Activated T-helper 1 cell treated with anti-CD3 and anti-CD28 coated beads, Interleukin-12 subunit alpha, Interleukin-12 subunit beta, Interleukin-2, Interleukin-4 antibody, amounts not matched to agents 30 ng/mL and 10 ng/mL and 1 ng/mL, durations not matched to agents 14 hours and 24 hours and 36 hours (primary cell): ENCODE measurements at places on chromosomes 12 and 14. TPM values are rescaled to one million over a fixed set of nuclear protein-coding genes. Genes with fewer than 3 reads are reported as not detected.

DNA sequence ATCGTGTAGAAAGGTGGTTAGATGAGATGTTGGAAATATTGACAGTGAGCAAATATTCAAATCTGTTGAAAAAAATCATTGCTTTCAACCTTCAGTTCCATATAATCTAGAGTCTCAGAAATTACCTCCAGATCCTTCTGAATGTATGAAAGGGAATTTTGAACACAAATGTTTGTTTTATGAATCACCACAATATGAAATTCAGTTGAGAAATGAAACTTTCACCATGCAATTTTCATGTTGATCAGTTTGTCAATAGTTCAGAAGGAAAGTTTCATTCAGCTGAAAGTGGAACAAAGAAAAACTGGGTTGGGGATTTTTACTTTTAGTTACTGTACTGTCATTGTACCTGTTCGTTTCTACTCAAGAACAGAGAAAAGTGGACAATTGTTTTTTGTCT lies 953.6 kb downstream of the SLC6A15 start:
- no peak for DNase-seq
- H3K4me1 ChIP-seq: no peaks in the 10 kb centered on the region
- H3K27ac ChIP-seq: no peak overlapping the region
- no peaks in the 10 kb centered on the region for H3K27me3 ChIP-seq

- no peaks in the 10 kb centered on the region for H3K27me3 ChIP-seq
- no peak overlapping the region for H3K4me3 ChIP-seq
- H3K36me3 ChIP-seq: peaks cover 6% of the 10 kb centered on the region
Observed at GRCh38 chr14:49957089-49957852, 64.4 kb downstream of the ARF6 start.

GRCh38 chr14:99128185-99128584 lies 143.8 kb downstream of the BCL11B start:
- peaks cover 11% of the 10 kb centered on the region for H3K4me1 ChIP-seq
- DNase-seq: no peak
- H3K27me3 ChIP-seq: no peaks in the 10 kb centered on the region
- H3K36me3 ChIP-seq: no peaks in the 10 kb centered on the region
- no peak overlapping the region for H3K27ac ChIP-seq
- no peak overlapping the region for H3K4me3 ChIP-seq

GRCh38 chr14:26067786-26068459 lies 529.9 kb downstream of the NOVA1 start:
- DNase-seq: no peak
- H3K4me1 ChIP-seq: no peaks in the 10 kb centered on the region
- H3K27me3 ChIP-seq: no peaks in the 10 kb centered on the region
- no peaks in the 10 kb centered on the region for H3K36me3 ChIP-seq
- no peak overlapping the region for H3K4me3 ChIP-seq

DNA sequence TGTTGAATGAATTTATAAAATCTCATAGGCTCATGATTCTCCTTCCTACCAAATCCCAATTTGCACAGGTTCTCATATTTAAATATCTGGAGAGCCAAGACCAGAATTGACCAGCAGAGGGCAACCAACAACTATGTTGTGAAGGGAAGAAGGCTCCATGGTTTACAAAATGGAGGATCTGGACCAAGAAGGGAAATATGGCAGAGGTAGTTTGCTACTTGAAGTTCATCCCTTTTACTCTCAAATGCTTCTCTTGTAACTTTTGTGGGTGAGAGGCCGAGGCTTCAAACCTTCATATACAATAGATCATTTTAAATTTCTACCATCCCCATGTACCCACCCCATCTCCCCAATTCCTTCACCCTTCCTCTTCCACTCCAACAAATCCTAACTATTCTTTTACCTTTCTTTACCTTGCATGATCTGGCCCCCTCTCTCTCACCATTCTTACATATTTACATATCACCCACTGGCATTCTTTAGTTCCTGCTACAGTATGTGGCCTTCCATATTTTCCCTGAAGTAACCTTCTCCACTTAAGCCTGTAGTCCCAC lies 3.8 kb upstream of the SMARCC2 start:
- peaks cover 2% of the 10 kb centered on the region for H3K27me3 ChIP-seq
- DNase-seq: peak; percentile 64
- peak overlapping the region; percentile 59 for H3K27ac ChIP-seq

DNA sequence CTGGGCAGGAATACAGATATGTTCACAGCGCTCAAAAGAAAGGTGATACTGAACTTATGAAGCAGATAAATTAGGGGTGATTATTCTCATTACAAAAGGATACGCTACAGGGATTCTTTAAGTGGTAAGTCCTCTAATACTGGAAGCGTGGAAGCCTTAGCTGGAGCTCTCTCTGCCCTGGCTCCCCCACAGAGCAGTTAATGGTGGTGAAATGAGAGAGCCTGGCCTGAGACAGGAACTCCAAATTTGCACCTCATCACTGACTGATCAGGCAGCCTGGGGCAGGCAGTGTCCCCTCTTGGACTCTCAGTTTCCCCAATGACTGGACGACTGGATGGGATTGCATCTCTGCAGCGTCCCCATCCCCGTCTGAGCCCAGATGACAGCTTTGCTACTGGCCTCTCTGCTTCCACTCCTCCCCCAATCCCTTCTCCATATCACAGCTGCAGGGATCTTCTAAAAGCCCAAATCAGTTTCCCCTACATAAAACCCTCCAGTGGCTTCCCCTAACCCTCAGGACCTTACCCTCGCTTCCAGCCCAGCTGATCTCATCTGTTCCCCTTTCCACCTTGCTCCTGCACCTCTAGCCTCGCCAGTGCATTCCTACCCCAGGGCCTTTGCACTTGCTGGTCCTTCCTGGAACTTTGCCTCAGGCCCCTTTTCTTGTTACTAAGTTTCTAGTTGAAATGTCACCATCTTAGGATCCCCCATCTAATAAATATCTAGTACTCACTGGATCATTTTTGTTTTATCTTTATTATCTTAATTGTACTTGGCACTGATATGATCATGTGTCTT lies 171.7 kb upstream of the LHX5 start:
- no peak overlapping the region for H3K27ac ChIP-seq
- no peak for DNase-seq
- H3K4me1 ChIP-seq: no peaks in the 10 kb centered on the region
- no peaks in the 10 kb centered on the region for H3K36me3 ChIP-seq

- H3K27ac ChIP-seq: no peak overlapping the region
- no peak overlapping the region for H3K4me3 ChIP-seq
- no peaks in the 10 kb centered on the region for H3K27me3 ChIP-seq
- DNase-seq: no peak
- peaks cover 6% of the 10 kb centered on the region for H3K36me3 ChIP-seq
Observed at GRCh38 chr12:68501226-68501625, 109.5 kb upstream of the RAP1B start.

DNA sequence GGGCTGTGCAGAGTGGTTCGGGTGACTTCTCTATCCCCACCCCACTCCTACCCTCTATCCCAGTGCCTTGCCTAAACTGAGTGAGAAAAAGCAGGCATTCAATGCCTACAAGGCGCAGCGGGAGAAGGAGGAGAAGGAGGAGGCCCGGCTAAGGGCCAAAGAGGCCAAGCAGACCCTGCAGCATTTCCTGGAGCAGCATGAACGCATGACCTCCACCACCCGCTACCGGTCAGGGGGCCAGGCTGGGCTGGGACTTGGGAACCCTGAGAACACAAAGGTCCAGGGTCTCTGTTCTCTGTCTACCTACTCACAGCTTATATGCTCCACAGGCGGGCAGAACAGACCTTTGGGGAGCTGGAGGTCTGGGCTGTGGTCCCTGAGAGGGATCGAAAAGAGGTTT lies 11.7 kb downstream of the PRPF40B start:
- H3K27ac ChIP-seq: no peak overlapping the region
- no peak overlapping the region for H3K4me3 ChIP-seq
- no peaks in the 10 kb centered on the region for H3K27me3 ChIP-seq
- H3K36me3 ChIP-seq: peaks cover 11% of the 10 kb centered on the region

GRCh38 chr12:53674977-53675700 lies 744 bp downstream of the ATP5MC2 start:
- H3K27ac ChIP-seq: peak overlapping the region; percentile 95
- peak overlapping the region; percentile 87 for H3K4me3 ChIP-seq
- H3K4me1 ChIP-seq: peaks cover 22% of the 10 kb centered on the region
- DNase-seq: no peak

- no peak overlapping the region for H3K4me3 ChIP-seq
- DNase-seq: no peak
- no peaks in the 10 kb centered on the region for H3K36me3 ChIP-seq
Observed at GRCh38 chr14:83291714-83292113, 1758.1 kb upstream of the SEL1L start.

GRCh38 chr12:41402801-41403200 lies 214.7 kb downstream of the PDZRN4 start:
- no peak overlapping the region for H3K27ac ChIP-seq
- H3K4me3 ChIP-seq: no peak overlapping the region
- H3K27me3 ChIP-seq: no peaks in the 10 kb centered on the region
- DNase-seq: no peak

DNA sequence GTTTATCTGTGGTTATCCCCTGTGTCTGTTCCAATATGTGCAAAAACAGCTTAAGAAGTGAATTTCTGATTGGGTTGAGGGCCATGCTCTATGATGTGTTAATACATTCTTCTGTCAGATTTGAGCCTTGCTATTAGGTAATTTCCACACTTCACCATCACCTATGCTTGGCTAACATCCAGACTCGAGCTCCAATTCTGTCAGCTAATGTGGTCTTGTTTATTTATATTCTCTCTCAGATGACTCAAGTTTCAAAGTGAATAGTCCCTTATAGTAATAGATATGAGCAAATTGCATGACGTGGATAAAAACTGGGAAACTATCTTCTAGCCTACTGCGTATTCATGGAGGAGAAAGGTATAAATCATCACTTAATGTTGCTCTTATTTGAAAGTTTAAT lies 451.3 kb downstream of the SNAPC1 start:
- DNase-seq: no peak
- peaks cover 4% of the 10 kb centered on the region for H3K27me3 ChIP-seq
- H3K4me1 ChIP-seq: no peaks in the 10 kb centered on the region
- no peaks in the 10 kb centered on the region for H3K36me3 ChIP-seq
- H3K27ac ChIP-seq: no peak overlapping the region

DNA sequence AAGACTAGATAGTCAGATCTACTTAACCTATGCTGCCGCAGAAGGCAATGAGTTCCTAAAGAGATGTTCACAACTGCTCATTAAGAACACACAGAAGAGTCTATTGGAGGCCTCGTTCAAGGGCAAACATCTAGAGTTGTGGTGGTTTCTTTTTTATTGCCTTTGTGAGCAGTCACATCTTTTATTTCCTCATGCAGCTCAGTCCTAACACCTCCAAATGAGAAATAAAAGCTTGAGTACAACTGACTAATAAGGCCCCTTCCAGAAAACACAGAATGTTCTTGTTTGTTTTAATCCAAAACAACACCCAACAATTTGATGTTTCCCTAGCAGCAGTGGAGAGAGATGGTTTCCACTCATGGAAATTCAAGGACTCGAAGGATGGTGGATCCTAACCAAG lies 123.5 kb upstream of the NOS1 start:
- no peak overlapping the region for H3K27ac ChIP-seq
- no peak for DNase-seq
- no peaks in the 10 kb centered on the region for H3K27me3 ChIP-seq
- no peak overlapping the region for H3K4me3 ChIP-seq
- H3K4me1 ChIP-seq: no peaks in the 10 kb centered on the region

- no peaks in the 10 kb centered on the region for H3K27me3 ChIP-seq
- DNase-seq: no peak
- H3K4me3 ChIP-seq: no peak overlapping the region
Observed at GRCh38 chr14:75720842-75721498, 59.9 kb downstream of the TTLL5 start.

DNA sequence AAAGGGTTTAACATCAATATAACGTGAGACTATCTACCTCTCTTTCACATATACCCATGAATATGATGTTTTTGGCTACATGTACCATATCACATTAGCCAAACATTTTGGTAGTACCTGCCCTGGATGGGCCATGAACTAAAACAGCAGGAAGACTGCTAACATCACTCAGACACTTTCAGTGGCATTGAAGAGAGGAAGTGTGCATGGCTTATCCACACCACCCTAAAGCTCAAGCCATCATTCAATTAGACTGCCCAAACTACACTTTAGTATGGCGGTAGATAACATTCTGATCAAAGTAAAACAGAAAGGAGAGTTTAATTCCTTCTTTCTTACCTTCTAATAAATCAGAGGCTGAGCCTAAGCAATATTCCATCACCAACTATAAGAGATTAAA lies 103.0 kb downstream of the PEBP1 start:
- H3K36me3 ChIP-seq: peaks cover 18% of the 10 kb centered on the region
- no peaks in the 10 kb centered on the region for H3K27me3 ChIP-seq
- H3K4me1 ChIP-seq: peaks cover 5% of the 10 kb centered on the region
- no peak overlapping the region for H3K27ac ChIP-seq
- no peak for DNase-seq
- H3K4me3 ChIP-seq: no peak overlapping the region

GRCh38 chr12:3231399-3231876 lies 154.3 kb downstream of the TSPAN9 start:
- H3K27ac ChIP-seq: no peak overlapping the region
- H3K4me1 ChIP-seq: no peaks in the 10 kb centered on the region
- peaks cover 4% of the 10 kb centered on the region for H3K27me3 ChIP-seq
- H3K36me3 ChIP-seq: no peaks in the 10 kb centered on the region

GRCh38 chr14:51185754-51186153 lies 54.3 kb upstream of the TMX1 start:
- H3K27me3 ChIP-seq: no peaks in the 10 kb centered on the region
- no peak overlapping the region for H3K4me3 ChIP-seq
- H3K36me3 ChIP-seq: no peaks in the 10 kb centered on the region
- H3K4me1 ChIP-seq: no peaks in the 10 kb centered on the region
- no peak overlapping the region for H3K27ac ChIP-seq

DNA sequence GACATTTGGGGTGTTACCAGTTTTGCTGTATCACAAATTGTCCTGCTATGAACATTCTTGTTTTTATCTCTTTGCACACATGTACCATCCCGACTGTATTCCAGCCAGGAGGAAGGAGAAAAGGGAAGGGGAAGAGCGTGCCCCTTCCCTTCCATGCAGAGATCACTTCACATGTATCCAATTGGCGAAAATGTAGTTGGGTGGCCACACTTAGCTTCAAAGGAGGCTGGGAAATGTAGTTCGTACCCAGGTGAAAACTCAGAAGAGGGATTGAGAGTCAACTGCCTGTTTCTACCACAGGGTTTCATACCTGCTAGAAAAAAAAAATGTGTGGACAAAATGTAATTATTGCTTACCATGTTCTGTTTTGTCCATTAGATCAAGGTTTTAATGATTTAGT lies 189.1 kb upstream of the PELI2 start:
- no peaks in the 10 kb centered on the region for H3K36me3 ChIP-seq
- DNase-seq: no peak

DNA sequence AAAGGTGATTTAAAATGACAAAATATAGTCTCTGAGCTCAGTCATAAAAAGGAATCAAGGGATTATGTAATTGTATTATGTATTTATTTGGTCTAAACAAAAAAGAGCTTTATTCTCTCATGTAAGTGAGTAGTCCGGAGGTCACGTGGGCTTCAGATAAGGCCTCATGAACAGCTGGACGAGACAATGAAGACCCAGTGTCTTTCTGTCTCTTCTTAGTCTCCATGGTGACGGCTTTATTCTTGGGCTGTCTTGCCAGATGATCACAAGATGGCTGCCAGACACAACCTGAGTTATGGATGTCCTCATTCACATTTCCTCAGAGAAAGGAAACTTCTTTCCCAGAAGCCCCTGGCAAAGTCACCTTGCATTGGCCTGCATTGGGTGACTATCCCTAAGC lies 98.6 kb downstream of the ARF6 start:
- no peak for DNase-seq
- H3K4me3 ChIP-seq: no peak overlapping the region
- H3K4me1 ChIP-seq: peaks cover 53% of the 10 kb centered on the region
- peaks cover 8% of the 10 kb centered on the region for H3K36me3 ChIP-seq

Gene GPR65
- total RNA-seq: 8.0 and 8.2 TPM in 2 replicates

Gene DEGS2
- total RNA-seq: 0.31 and 1.1 TPM in 2 replicates

Gene AKT1
- total RNA-seq: 137 and 140 TPM in 2 replicates

Gene PTHLH
- total RNA-seq: not detected in 2 replicates

Gene TMEM63C
- total RNA-seq: 1.6 TPM in 2 replicates
